ENCODE measurements at places on chromosomes 16 and 17.

DNA sequence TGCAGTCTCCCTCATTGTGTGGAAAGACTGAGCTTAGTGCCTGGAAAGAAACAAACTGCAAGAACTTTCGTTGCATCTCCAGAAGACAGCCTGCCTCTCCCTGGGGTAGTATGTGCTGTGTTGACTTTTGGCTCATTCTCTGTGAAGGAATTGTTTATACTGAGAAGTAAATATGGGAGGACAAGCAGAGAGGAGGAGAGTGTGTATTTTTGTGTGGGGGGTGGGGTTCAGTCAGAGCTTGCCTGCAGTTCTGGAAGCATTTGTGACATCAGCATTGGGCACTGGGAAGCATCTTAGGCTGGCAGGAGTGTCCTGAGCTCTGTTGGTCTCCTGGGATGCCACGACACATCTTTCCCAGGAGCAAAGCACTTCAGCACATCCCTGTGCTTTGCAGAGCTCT lies 147.9 kb downstream of the HS3ST3B1 start:
- DNase-seq = no peak

DNA sequence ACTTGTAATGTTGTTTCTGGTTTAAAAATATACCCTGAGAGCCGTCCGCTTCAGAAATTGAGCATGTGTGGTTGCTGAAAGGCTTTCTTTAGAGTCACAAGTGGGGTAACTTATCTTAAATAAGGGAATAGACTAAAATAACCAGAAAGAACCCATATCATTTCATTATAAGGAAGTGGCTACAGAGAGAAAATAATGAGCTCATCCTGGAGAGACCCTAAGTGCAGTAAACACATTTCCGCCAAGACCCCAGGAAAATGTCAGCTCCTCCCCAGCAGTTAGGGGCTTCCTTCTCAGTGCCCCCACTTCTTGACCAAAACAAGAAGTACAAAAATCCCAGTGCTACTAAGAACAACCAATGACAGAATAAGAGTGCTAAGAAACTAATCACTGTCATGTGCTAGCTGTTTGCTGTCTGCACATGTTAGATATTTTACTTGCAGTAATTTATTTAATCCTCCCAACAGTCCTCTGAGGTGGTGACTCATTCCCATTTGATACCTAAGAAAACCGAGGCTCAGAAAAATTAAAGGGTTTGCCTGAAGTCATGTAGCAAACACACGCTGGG lies 83.5 kb downstream of the CDYL2 start:
- DNase-seq = no peak

DNA sequence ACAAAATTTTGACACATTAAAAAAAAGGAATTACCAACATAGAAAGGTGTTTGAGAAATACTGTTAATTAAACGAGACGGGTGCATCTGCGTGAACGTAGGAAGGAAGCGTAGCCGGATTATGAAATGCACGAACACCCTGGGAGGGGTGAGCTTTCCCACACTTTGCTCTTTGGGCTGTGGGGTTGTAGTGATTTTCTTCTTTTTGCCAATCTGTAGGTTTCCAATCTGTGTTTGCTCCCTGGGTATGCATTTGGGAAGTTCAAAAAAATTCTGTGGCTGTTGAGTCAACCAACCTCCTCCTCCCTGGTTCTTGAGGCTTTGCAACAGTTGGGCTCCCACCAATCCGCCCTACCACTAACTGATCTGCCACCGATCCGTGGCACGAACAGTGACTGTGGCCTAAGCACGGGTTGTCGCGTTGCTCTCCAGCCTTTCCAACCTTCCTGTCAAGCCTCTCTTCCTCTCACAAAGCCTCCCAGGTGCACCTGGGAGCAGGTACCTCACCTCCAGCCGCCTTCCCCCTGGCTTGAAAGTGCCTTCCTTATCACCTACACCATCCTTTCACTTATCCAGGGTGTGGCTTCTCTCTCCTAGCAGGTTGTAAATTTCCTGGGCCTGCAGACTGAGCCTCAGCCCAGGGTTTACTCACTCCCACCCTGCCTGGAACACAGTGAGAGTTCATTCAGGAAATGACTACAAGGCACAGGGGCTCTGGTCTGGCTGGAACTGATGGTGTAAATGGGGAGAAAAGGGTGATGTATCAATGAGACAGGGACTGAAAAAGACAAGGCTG lies 16.6 kb downstream of the RTN4RL1 start:
- DNase-seq = no peak

- DNase-seq = no peak
These were observed 2.7 kb downstream of the TXNDC17 start for GRCh38 chr17:6643451-6644125.

DNA sequence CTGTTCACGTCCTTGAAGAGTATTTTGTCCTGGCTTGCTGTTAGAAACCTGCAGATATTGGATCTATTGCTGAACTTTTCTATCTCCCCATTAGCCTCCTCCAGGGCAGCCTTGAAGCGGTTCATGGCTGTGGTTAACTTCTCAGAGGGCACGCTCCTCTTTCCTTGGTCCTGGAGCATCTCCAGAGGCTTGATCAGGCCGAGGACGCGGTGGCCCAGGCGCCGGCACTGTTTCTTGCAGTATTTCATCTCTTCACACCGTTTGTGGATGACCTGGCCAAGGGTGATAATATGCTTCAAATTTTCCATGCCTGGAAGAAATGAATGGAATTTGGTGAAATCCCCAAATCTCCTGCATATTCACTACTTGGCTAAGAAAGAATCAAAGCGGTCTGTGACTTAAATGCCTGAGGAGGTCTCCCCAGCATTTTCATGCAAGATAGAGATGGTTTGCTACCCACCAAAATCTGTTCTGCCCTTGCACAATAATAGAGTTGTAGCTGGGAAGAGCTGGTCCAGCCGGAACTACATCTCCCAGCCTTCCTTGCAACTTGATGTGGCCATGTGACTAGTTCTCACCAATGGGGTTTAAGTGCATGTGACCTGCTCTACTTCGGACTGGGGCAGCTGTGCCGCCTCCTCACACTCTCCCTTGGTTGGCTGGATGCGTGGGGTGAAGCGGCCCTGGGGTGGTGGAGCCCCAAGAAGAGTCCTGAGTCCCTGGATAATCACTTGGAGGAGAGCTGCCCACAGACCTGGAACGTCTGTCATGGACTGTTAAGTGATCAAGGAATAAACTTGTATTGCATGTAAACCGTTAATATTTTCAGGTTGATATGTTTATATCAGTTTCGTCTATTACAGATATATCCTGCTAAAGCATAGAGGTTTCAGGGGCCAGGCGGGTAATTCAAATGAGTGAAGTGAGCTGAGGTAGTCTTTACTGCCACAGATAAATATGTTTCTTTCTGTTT lies 4.9 kb downstream of the MLKL start:
- DNase-seq = peak; percentile 90

GRCh38 chr16:28524681-28525171 lies 14.0 kb downstream of the NUPR1 start:
- no peak for DNase-seq

DNA sequence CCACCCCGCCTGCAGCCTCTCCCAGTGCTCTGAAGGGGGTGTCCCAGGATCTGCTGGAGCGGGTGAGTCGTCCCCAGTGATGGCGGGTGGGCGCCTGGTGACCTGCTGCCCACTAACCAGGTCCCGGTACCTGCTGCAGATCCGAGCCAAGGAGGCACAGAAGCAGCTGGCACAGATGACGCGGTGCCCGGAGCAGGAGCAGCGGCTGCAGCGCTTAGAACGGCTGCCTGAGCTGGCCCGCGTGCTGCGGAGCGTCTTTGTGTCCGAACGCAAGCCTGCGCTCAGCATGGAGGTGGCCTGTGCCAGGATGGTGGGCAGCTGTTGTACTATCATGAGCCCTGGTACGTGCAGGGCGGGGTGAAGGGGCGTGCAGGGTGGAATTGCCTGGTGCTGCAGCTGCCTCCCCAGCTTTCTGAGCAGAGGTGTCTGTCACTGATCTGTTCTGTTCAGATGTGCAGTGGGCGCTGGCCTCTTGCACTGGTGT lies 3.6 kb downstream of the CDT1 start:
- no peak for DNase-seq

Measured in D341Med (cell line).